ENCODE measurements at places on chromosomes 12 and 14.
A peak's percentile ranks its signal among the peaks of the same experiment; 100 is the strongest.

DNA sequence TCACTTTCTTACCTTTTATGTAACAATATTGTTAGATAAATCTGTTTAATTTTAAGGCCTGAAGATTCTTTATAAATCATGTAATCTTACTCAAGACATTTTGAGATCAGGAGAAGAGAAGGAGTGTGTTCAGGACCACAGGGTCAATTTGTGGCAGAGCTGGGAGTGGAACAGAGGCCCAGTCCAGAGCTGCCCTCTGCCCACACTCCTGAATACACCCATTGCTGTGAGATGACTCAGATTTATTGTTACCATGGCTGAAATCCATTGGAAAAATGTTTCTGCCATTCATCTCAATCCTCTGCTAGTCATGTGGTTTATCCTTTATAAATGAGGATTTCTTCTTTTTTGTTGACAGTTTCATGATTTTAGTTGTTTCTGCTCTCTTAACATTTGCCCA lies 100.5 kb upstream of the STXBP6 start:
- no peak for DNase-seq

DNA sequence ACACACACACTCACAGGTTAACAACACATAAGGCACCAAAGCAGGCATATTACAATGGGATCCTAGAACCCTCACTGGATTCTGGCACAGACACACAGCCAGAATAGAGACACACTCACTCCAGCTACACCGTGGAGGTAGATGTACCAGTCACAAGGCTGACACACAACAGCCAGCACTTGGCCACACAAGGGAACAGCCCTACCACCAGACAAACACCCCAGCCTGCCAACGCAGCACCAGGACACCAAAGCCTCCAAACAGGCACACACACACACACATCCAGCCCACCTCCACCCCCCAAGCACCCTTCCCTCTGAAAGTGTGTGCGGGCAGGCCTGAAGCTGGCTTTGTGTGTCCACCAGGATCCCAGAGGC lies 10.9 kb upstream of the ITGB7 start:
- DNase-seq = no peak

GRCh38 chr12:95601091-95601961 lies 50.0 kb upstream of the USP44 start:
- no peak for DNase-seq

DNA sequence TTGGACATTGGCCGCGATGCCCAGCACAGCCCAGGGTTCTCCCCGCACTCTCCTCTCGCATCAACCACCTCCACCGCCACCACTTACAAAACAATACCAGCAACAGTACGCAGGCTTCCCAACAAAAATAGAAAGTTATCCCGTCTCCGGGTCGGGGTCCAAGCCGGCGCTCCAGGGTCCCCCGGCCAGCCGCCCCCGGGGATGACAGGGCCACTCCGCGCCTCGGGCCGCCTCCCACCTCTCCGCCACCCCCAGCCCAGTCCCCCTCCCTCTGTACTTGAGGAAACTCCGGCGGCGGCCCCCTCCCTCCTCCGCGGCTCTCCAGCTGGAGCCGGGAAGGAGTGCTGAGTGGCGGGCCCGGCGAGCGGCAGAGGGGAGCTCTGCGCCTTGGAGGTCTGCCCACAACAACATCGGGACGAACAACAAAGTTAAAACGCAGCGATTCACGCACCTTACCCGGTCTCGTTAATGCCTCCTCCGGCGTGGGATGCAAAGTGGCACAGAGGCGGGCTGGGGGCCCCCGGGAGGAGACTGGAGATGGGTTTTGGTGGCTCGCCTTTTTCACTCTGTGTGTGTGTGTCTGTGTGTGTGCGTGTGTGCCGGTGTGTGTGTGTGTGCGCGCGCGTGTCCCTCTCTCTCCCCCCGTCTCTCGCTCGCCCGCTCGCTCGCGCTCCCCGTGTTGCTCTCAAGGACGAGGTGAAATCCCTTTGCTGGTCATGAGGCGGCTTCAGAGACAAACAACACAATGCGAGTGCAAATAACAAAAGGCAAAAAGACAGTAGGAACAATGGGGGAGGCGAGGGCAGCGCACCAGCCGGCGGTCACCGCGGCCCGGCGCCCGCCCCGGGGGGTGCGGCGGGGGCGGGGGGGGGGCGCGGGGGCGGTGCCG lies 386.8 kb downstream of the BCAT1 start:
- no peak for DNase-seq

DNA sequence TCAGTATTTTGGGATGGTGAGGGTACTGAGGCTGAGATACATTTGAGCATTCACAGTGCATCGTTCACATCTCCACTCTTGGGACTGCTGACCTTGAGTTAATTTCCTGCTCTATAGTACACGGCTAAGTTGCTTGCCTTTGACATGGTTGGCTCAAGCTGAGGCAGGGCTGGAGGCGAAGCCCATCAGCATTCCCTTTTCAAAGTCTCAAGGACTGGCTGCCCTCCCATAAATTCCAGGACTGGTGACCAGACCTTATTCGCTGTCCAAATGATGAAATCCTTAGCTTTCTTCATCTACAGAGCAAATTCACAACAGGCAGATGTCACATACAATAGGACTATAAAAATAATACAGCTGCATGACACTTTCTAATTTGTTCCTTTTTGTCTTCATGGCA lies 85.9 kb downstream of the SSPN start:
- DNase-seq = no peak

GRCh38 chr14:102258136-102258535 lies 46.8 kb downstream of the MOK start:
- DNase-seq = no peak

DNA sequence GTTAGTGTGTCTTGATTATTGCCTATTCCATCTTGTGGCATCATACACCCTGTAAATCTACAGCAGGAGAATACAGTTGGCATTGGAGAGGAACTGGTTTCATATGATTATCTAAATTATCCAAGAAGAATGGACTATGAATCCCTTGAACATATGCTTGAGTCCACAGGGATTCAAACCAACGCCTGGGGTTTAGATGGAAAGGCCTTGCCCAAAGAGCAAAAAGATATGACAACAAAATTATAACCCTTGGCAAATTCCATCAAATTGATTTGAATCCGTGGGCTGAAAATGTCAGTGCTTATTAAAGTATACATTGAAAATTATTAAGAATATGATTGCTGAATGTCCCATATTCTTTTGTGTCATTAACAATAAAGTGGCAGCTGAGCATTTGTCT lies 108.2 kb downstream of the PDE3A start:
- DNase-seq = no peak

DNA sequence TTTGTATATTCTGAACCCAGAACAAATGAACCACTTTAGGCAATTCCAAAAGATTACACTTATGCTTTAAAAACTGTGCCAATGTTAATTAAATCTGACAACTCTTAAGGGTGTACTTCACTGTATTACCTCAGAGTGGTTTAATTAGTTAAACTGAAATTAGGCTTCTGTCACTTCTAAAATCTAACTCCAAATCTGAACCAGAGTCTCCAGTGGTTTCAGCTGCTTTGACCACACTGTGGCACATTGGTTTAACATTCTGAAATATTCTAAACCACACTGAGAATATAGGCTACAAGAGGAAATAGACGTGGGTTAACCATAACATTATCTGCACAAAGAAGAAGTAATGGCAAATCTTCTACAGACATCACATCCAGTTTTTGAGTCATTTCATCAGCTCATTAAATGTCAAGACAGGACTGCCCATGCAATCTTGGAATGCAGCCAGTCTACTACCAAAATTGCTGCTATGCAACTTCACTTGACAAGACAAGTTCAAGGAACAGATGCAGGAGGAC lies 94.8 kb downstream of the LRP6 start:
- peak; percentile 1 for DNase-seq

DNA sequence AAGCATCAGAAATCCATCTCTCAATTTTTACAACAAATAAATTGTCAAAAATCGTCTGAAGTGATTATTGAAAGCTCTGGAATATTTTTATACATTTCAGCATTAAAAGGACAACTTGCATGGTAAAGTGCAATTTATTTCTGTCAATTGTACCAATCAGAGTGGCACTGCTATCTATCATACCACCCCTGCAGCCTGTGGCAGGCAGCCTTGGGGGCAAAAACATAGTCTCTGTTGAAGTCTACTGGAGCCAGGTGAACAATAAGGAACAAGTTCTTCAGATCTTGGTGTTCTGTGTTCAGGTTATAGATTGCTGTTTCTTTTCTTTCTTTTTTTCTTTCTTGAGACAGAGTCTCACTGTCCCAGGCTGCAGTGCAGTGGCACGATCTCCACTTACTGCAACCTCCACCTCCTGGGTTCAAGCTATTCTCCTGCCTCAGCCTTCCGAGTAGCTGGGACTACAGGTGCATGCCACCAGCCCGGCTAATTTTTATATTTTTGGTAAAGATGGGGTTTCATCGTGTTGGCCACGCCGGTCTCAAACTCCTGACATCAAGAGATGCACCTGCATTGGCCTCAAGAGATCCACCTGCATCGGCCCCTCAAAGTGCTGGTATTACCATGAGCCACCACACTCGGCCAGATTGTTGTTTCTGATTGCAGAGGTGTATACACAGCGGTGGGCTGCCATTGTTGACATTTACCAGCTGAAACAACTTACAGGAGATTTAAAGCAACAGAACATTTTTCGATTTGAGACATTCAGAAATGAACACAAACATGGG lies 629.6 kb downstream of the SLC16A7 start:
- no peak for DNase-seq

DNA sequence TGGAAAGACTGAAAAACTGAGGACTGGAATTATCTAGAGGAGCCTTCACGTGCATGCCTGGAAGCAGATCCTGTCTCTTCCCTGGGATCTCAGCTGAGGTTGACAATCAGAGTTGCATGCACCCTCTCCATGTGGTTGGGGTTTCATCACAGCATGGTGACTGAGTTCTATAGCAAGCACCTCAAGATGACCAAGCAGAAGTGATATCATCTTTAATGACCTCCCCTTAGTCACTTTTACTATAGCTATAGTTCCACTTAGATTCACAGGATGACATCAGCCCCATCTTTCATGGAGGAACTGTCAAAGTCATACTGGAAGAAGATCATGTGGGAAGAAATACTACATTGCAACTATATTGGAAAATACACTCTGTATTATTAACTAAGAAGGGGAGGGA lies 105.8 kb upstream of the ATXN7L3B start:
- no peak for DNase-seq

DNA sequence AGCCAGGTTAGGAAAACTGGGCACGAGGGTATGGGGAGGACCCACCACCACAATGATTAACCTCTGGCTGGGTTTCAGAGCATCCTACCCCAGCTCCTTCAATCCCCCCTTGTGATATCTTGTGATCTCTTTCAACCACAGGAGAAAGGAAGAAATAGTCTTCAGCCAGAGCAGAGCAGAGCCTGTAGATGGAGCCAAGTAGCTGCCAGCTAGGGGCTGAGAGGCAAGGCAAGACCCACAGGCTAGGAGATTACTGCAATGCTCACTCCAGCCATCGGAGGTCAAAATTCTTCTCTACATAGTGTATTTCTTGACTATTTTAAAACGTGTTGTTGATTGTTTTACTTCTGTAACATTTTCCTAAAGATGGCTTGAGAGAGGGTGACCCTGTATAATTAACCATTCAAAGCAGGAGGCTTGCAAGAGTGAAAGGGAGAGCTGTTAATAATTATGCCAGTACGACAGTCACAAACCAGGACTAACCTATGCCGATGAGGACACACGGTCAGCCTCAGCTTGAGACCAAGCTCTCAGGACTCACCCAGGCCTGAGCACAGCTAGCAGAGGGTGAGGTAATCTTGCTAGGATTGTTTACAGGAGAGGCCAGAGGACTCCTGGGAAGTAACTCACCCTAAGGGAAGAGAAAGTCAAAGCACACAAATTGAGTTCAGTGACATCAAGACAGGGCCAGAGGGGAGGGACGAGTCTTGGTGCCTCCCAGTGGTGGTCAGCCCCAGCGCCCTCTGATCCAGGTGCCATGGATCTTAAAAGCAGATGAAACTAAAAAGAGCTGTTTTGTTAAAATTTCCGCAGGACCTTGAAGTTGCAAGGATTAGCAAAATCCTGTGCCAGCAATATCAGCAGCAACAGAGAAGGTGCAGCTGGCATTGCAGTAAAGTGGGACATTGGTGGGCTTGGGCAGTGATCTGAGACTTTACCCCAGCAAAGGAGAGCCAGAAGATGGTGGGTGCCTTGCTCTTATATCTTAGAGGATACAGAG lies 29.8 kb upstream of the CDKN3 start:
- no peak for DNase-seq

DNA sequence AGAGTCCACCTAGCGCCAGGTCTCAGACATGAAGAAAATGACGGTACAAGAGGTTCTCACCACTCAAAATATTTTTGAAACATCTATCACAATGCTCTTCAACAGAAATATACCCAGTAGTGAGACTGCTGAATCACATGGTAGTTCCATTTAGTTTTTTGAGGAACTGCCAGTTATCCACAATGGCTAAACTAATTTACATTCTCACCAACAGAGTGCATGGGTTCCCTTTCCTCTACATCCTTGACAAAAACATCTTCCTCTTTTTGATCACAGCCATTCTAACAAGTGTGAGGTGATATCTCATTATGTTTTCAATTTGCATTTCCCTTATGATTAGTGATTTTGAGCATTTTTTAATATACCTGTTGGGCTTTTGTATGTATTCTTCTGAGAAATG lies 5.7 kb upstream of the GPR65 start:
- DNase-seq = no peak

GRCh38 chr14:23307687-23308644 lies 1.3 kb downstream of the BCL2L2 start:
- no peak for DNase-seq

DNA sequence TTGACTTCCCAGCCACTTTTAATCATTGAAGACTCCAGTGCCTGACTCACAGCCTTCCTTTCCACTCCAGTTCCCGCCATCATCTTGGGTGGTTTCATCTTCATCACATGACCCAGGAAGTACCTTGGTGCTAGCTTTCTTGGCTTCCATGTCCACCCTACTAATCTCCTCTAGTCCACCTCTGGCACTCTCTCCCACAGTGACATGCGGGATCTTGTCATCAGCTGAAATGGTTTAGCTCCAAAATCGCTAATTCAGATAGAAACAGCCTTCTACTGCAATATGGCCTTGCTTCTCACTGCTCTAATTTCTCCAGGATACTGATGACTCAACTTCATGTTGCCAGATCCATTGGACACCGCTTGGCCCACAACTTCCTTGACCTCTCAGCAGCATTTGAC lies 24.5 kb downstream of the WDR20 start:
- no peak for DNase-seq

- DNase-seq = no peak
Measured at GRCh38 chr12:66665435-66665985, 13.4 kb downstream of the GRIP1 start.
